ENCODE measurements at places on chromosomes 1 and 21.

GRCh38 chr21:42818328-42818749 lies 61.0 kb downstream of the WDR4 start:
- peak; percentile 28 for DNase-seq

GRCh38 chr1:20373764-20374163 lies 83.1 kb downstream of the VWA5B1 start:
- no peak for DNase-seq

DNA sequence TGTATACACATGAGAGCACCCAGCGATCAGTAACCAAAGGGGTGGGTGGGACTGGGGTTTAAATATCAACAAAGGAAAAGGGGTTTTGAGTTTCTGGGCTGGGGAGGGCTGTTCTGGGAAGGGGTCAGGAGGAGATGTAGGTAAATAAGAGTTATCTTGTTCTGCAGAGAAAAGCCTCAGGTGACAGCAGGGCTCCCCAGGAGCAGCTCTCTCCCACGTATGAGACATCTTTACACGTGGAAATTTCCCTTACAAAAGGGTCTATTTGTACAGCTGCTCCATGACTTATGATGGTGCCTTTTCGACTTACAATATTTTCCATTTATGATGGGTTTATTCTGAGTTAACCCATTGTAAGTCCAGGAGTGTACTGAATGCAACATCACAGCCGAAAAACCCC lies 16.3 kb upstream of the PADI2 start:
- DNase-seq = no peak

DNA sequence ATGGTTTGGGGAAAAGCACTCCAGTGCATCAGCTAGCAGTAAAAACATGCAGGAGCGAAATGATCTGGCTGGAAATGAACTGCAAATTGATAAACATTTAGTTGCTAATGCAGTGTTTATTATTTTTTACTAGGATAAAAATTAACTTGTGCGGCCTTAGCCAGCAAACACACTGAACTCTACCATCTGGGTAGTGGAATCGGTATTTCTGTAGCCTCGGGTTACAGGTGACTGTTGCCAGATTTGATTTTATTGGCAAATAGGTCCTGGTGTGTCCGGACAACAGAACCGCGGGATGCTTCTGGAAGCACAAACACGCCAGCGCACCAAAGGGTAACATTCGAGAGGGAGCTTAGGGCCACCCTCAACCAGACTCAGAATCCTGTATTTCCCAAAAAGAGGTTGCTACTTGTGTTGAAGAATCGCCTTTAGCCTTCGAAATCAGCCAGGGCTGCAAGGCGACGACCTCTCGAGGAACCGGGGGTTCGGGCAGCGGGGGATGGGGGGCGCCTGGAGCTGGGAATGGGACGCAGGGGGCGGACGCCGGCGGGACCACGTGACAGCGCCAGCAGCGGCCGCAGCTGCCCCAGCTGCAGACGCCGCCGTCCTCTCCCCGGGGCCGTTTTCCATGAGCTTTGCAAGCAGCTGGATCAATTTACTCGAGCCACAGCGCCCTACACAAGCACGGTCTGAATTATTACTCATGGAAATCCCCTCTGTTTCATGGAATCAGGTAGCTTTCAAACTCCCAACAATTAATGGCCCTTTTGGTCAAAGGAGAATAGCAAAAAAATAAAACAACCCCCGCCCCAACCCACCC lies 158.8 kb downstream of the TOMM20 start:
- DNase-seq = no peak

GRCh38 chr1:207318072-207318619 lies 3.3 kb upstream of the CD55 start:
- no peak for DNase-seq

DNA sequence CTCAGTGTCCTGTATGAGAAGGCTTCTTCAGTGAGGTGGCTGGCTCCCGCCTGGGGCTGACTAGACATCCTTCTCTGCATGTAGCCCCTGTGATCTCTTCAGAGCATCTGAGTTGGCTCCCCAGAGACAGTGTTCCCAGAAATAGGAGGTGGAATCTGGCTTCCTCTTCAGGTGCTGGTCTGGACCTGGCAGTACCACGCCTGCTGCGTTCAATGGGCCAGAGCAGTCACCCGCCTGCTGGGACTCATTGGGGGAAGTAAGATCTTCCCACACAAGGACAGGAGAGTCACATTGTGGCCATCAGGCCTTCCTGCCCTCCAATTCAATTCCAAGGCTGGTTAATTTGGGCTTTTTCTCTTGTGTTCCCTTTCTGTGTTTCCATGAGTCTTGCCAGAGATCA lies 51.0 kb downstream of the ADARB1 start:
- DNase-seq = no peak

DNA sequence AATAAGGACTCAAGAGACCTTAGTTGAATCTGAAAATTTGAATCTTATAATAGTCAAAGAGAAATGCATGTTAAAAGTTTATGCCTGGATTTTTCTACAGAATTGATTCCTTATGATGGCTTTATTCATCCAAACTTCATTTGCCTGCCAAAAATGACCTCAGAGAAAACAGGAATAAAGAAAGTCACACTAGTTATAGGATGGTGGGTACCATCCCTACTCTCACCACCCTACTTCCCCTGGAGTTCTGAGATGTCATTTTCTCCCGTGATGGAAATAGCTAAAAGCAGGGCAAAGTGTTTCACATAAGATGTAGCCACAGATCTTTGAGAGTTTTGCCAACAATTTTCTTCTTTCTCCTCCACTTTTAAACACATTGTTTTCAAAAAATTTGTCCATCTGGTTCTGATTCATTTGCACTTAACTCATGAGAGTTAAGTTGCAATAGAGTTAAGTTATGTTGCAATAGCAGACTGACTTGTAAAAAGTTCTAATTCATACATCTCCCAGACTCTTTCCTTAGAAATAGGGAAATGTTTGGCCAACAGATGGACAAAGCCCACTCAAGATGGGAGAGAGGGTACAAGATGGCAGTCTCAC lies 384.6 kb downstream of the PLPP3 start:
- DNase-seq = no peak

DNA sequence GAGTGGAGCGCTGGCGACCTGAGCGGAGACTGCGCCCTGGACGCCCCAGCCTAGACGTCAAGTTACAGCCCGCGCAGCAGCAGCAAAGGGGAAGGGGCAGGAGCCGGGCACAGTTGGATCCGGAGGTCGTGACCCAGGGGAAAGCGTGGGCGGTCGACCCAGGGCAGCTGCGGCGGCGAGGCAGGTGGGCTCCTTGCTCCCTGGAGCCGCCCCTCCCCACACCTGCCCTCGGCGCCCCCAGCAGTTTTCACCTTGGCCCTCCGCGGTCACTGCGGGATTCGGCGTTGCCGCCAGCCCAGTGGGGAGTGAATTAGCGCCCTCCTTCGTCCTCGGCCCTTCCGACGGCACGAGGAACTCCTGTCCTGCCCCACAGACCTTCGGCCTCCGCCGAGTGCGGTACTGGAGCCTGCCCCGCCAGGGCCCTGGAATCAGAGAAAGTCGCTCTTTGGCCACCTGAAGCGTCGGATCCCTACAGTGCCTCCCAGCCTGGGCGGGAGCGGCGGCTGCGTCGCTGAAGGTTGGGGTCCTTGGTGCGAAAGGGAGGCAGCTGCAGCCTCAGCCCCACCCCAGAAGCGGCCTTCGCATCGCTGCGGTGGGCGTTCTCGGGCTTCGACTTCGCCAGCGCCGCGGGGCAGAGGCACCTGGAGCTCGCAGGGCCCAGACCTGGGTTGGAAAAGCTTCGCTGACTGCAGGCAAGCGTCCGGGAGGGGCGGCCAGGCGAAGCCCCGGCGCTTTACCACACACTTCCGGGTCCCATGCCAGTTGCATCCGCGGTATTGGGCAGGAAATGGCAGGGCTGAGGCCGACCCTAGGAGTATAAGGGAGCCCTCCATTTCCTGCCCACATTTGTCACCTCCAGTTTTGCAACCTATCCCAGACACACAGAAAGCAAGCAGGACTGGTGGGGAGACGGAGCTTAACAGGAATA lies 4.2 kb downstream of the TFAP2E start:
- DNase-seq = no peak

GRCh38 chr1:183567584-183567983 lies 22.7 kb downstream of the NCF2 start:
- no peak for DNase-seq

GRCh38 chr1:115112496-115113375 lies 23.4 kb upstream of the TSPAN2 start:
- DNase-seq = peak; percentile 21

- DNase-seq = no peak
Measured at GRCh38 chr1:68157416-68157815, 74.9 kb downstream of the WLS start.

DNA sequence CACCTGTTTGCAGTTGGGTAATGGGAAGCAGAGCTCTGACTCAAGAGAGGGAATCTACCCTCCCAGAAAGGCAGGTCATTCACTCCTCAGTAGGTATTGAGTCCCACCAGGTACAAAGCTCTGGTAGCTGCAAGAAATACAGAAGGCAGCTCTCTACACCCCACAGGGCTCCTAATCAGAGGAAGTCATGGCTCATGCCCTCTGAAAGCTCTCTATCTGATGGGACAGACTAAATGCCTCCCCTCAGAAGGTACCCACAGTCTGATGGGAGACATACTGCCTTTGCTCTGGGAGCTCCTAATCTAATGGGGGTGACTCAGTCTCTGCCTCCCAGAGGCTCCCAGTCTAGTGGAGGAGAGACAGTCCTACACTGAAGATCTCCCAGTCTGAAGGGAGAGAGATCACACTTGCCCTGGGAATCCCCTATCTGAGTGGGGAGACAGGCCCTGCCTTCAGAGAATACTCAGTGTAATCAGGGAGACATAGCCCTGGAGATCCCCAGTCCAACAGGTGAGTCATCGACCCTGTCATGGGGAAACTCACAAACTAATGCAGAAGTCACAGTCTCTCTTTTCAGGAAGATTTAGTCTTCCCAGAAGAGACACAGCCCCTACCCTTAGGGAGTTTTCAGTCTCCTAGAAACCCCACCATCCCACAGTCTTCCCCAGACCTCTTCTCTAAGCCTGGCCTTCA lies 23.7 kb downstream of the CAMK1G start:
- DNase-seq = no peak

- DNase-seq = no peak
Measured at GRCh38 chr1:163258181-163258580, 55.5 kb upstream of the RGS5 start.

DNA sequence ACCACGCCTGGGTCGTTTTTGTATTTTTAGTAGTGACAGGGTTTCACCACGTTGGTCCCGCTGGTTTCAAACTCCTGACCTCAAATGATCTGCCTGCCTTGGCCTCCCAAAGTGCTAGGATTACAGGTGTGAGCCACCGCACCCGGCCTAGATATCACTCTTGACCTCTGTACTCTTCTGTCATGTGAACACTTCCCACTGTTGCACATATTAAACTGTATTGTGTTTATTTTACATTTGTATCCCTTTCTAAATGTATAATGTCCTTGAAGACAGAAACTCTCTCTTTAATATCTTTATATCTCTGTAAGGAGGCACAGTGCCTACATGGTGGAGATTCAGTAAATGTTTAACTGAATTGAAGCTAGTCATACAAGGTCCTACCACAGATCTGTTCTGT lies 19.3 kb upstream of the PSMD4 start:
- no peak for DNase-seq

DNA sequence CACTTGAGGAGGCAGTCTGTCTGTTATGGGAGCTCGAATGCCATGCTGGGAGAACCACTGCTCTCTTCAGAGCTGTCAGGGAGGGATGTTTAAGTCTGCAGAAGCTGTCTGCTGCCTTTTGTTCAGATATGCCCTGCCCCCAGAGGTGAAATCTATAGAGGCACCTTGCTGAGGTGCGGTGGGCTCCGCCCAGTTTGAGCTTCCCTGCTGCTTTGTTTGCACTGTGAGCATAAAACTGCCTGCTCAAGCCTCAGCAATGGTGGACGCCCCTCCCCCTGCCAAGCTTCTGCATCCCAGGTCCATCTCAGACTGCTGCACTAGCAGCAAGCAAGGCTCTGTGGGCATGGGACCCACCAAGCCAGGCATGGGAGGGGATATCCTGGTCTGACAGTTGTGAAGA lies 247.5 kb downstream of the LMX1A start:
- DNase-seq = no peak

- DNase-seq = no peak
Measured at GRCh38 chr1:67479146-67479891, 49.1 kb upstream of the SERBP1 start.

DNA sequence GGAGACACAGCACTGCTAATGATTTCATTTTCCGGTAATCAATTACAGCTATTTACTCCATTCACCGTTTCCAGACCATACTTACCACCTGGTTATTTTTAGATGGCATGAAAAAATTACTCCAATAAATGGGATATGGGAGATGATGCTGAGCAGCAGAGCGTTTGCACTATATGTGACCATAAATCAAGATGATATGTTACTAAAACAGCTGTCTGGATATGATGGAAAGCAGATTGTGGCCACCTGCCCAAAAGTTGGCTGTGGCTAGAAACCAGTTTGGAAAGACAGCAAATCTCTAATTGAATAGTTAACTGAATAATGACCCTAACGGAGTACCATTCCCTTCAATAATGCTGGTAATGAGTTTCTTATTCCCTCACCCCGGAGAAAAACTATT lies 22.5 kb upstream of the KCTD3 start:
- no peak for DNase-seq

GRCh38 chr1:47023268-47024140 lies at the start of gene CYP4X1:
CYP4X1 (plus strand) TSS chr1:47023669; CDS start chr1:47023818, 149 bp downstream.
- no peak for DNase-seq

- no peak for DNase-seq
Measured at GRCh38 chr1:246565751-246566127, 322 bp downstream of the TFB2M start.

DNA sequence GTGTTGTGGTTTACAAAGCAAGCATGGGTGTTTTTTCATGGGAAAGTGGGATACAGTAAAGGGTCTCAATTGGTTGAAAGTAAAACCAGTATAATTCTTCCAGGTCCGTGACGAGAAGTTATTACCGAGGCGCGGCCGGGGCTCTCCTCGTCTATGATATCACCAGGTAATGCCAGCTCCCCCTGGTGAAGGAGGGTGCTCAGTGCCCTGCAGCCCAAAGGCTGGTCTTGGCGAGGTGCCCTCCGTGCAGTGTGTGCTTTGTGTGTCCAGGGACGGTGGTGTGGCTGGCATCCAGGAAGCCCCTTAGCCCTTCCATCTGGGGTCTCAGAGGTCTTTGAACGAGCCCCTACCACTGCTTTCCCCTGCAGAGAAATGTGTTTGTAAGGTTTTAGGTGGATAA lies 24.8 kb downstream of the RAB4A start:
- no peak for DNase-seq

DNA sequence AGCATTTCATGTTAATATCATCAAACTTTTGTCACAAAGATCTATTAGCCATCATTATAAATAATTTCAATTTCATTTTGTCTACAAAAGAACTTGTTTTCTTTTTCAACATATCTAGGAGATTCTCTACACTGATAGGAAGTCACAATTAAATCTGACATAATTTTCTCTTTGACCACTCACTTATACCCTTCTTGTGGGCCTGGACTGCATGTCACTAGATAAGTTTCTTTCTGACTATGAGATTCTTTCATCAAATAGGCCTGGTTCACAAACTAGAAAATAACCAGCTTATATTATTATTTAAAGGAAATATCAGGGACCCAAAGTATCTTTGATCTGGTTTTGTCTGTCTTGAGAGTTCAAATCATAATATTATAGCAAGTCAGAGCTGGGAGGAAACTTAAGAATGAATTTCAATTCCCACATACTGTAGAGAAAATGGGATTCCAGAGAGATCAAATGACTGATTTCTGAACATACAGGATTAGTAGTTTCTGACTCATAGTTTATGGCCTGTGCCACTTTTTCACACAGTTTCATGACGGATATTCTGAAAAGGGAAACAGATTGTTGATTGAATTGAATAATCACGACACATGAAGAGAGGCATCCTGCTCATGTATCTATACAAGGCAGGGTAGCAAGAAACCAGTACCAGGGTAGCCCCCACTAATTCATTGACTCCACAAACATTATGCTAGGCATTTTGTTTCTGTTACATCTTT lies 355.8 kb downstream of the GPATCH2 start:
- DNase-seq = no peak

- no peak for DNase-seq
Measured at GRCh38 chr1:109816175-109816811, 52.6 kb upstream of the EPS8L3 start.

Data from T-helper 2 cell (primary cell).